ENCODE measurements at places on chromosomes 4 and X.
A peak's percentile ranks its signal among the peaks of the same experiment; 100 is the strongest.

DNA sequence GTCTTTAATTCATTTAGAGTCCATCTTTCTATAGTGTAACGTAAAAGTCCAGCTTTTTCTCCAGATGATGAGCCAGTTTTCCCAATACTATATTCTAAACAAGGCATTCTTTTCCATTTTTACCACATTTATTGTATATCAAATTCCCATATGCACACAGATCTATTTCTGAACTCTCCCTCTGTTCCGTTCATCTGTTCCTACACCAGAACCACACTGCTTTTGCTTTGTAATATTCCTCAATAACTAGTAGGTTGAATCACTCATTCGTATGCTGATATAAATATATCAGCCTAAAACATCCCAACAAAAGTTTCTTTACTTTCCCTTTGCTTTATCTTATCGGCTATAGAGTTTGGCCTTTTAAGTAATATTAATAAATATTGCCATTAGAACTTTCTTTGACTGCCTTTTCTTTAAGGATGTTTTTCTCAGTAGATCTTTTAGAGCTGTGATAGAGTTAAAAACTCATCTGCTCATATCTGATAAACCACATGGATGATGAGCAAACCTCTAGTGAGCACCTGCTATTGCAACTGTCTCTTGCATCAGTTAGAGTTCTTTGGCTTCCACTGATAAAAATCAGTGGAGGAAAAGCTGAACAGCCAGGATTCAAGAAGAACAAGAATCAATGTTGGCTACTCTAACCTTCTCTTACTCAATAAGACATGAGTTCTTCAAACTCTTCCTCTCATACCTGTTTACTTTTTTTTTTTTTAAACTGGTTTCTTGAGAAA, 13.1 kb upstream of the RPL34 start:
- no peak for DNase-seq

DNA sequence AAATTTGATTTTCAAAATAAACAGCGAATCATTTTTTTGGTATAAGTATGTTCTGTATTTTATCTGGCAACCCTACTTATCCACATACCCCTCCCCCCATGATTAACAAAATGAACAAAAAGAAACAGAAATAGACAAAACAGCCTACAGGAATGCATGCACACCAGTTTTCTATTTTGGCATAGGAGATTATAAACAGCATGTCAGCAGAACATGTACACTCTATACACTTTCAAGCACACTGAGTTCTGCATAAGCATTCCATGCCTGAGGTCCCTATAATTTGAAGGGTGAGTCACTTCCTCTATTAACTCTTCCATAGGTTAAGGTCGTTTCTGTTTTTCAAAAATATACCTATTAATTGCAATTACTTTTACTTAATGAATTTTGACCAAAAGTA, 28.0 kb upstream of the ZNF280C start:
- DNase-seq: peak; percentile 12

- DNase-seq: no peak
Observed at GRCh38 chr4:91325495-91325894, 978.3 kb upstream of the GRID2 start.

- no peak for DNase-seq
Observed at GRCh38 chr4:52618795-52619590, 40.1 kb downstream of the USP46 start.

DNA sequence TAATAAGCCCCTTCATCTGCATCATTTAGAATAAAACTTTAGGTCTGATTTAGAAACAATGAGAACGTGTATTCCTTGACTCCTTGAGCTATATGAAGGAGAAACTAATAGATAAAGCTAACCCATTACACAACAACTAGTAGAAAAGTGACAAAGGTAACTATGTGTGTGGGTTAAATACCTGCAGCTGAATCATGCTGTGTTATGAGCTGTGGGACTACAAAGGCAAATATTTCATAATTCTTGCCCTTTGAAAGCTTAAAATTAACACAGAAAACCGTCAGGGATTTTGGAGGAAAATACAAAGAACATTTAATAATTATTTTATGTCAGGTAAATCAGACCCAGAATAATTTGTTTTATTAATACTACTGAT, 898 bp upstream of the NDP start:
- DNase-seq: peak; percentile 14

DNA sequence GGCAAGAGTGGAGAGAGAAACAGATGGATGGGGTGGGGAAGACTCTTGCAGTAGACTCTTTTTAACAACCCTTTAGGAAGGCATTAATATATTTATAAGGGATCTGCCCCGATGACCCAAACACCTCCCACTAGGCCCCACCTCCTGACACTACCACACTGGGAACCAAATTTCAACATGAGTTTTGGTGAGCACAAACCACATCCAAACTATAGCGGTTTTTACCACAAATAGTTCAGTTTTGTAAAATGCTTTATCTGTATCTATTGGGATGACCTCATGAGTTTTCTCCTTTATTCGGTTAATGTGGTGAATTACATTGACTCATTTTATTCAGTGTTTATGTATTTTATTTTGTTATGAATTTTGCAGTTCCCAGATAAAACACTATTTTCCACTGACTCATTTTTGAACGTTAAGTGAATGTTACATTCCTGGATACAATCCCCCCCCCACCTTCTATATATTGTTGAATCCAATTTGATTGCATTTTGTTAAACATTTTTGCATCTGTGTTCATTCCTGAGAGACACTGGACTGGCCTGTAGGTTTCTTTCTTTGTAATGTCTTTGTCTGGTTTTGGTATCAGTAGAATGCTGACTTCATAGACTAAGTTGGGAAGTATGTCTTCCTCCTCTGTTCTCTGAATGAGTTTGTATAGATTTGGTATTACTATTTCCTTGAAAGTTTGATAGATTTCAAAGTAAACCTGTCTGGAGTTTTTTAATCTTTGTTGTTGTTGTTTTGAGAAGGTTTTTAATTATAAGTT, 13.9 kb upstream of the CPLX1 start:
- DNase-seq: no peak

GRCh38 chr4:154417373-154417673, 74.3 kb downstream of the DCHS2 start:
- no peak for DNase-seq

All from large intestine (tissue), 12 donors.